ENCODE measurements at places on chromosomes 16 and 17. TPM values are rescaled to one million over a fixed set of nuclear protein-coding genes. Genes with fewer than 3 reads are reported as not detected.

GAS7 gene
- total RNA-seq = 16.8 TPM

P2RX1 gene
- total RNA-seq = 1.2 TPM

CX3CL1 gene
- total RNA-seq = 5.5 TPM

NXPH3 gene
- total RNA-seq = 0.53 TPM

TEX19 gene
- total RNA-seq = not detected

TK1 gene
- 11.3 TPM for total RNA-seq

CLEC18A gene
- 0.45 TPM for total RNA-seq

SLC2A4 gene
- total RNA-seq = 3.1 TPM

PPP1R27 gene
- not detected for total RNA-seq

MT1E gene
- 106 TPM for total RNA-seq

KRT20 gene
- not detected for total RNA-seq

FBXL19 gene
- 17.0 TPM for total RNA-seq

HSD11B2 gene
- total RNA-seq = 2.1 TPM

ABCC6 gene
- not detected for total RNA-seq

MPHOSPH6 gene
- total RNA-seq = 55.7 TPM

SNX20 gene
- total RNA-seq = 0.38 TPM

SNAI3 gene
- total RNA-seq = not detected

KRTAP1-1 gene
- not detected for total RNA-seq

KRTAP3-3 gene
- not detected for total RNA-seq

SLFN12 gene
- total RNA-seq = 5.0 TPM

MFSD6L gene
- 0.19 TPM for total RNA-seq

SLC6A2 gene
- 0.76 TPM for total RNA-seq

ELAC2 gene
- total RNA-seq = 56.9 TPM

ABCA10 gene
- 1.3 TPM for total RNA-seq

TBX2 gene
- total RNA-seq = 13.4 TPM

IGSF6 gene
- total RNA-seq = 2.5 TPM

SPATA32 gene
- not detected for total RNA-seq

TPSAB1 gene
- total RNA-seq = 20.4 TPM

PERCC1 gene
- total RNA-seq = not detected

PRCD gene
- total RNA-seq = 0.73 TPM

FBXW10B gene
- total RNA-seq = 14.1 TPM

FLOT2 gene
- total RNA-seq = 63.9 TPM

ASPHD1 gene
- total RNA-seq = not detected

TPSG1 gene
- total RNA-seq = not detected

ACE gene
- total RNA-seq = 5.8 TPM

TEFM gene
- total RNA-seq = 17.0 TPM

SPATA20 gene
- total RNA-seq = 35.0 TPM

WIPI1 gene
- total RNA-seq = 26.5 TPM

NPIPA2 gene
- 0.79 TPM for total RNA-seq
